ENCODE measurements at places on chromosomes 2 and 18. TPM values are rescaled to one million over a fixed set of nuclear protein-coding genes. Genes with fewer than 3 reads are reported as not detected.

Gene IGFBP5
- 117 TPM for total RNA-seq

Gene SLC11A1
- total RNA-seq = not detected

Gene PSMA8
- not detected for total RNA-seq

Gene PLB1
- total RNA-seq = 0.11 TPM

Gene FLACC1
- 2.3 TPM for total RNA-seq

Gene RGPD8
- 16.8 TPM for total RNA-seq

Gene CYP26B1
- total RNA-seq = 0.32 TPM

Gene PNO1
- total RNA-seq = 12.6 TPM

Gene CAPN14
- total RNA-seq = not detected

Gene TTR
- not detected for total RNA-seq

Gene OTOS
- total RNA-seq = not detected

DNA sequence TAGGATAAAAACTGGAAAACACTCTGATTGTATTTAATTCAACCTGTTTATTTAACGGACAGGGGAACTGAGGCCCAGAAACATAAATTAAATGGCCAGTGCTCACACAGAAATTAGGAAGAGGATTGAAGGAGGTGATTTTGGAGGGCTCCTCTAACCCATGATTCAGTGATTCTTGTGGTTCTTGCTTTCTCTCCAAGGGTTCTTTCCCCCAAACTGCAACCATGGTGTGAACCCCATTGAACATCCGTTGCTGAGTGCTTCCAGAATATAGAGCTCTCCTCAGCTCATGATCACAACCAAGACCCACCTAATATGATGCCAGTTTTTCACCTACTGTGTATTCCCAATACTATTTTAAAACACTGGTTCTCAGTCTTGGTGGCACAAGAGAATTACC, 41.4 kb downstream of the BMP10 start:
- DNase-seq = no peak

- DNase-seq = no peak
Measured at GRCh38 chr2:67412424-67412823, 15.3 kb downstream of the ETAA1 start.

- DNase-seq = no peak
Measured at GRCh38 chr2:46966576-46966975, 51.0 kb upstream of the MCFD2 start.

DNA sequence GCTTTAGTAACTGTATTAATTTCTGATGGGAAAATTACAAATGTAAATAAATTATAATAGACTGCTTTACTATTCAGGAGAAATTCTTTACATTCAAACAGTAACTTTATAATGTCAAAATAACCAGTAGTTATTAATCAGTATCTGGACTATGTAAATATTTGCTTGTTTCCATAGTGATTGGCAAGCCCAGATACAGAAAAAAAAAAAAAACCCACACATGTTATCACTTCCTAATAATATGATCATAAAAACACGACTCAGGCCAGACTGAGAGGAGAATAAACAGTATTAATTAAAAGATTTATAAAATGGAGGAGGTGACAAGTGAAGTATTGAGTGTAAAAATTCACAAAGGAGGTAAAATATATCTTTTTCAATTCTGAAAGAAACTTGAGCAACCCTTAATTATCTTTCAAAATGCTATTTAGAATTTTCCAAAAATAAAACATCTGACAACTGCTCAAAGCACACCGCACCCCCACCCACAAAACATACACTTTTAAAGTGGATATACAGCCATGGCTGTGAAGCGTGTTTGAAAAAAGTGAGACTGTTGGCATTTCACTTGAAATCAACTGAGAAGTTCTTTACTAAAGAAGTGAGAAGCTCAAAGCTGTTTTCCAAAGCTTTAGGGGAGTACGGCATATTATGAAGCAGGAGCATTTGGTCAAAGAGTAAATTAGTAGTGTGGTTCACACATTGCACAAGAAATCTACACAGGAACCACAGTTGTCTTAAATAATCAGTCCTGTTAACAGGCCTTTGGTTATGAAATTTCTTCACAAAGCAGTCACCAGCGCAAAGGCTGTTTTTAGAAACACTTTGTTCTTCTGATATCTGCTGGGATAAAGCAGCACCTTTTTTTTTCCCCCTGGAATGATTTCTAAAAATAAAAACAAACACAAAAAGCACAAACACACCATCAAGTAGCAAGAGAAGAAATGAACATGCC, 475.8 kb downstream of the TXNL1 start:
- DNase-seq = peak; percentile 12

GRCh38 chr18:70175216-70175615, 30.3 kb downstream of the RTTN start:
- DNase-seq = no peak

DNA sequence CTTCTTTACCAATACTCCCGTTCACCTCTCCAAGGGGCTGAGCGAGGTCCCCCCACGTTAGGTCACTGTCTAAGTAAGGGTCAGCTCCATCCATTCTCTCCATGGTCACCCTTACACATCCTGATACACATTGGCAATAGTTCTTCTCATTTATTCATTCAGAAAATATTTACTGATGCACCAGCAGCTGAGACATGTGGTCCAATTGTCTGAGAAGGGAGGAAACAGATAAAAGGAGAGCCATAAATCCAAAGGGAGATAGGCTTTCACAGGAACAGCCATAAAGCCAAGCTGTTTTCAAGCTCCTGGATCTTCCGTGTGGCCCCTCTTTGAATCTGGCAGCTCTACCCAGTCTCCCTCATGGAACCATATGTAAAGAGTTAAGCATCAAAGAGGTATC, 121.2 kb downstream of the TXNL1 start:
- peak; percentile 51 for DNase-seq

DNA sequence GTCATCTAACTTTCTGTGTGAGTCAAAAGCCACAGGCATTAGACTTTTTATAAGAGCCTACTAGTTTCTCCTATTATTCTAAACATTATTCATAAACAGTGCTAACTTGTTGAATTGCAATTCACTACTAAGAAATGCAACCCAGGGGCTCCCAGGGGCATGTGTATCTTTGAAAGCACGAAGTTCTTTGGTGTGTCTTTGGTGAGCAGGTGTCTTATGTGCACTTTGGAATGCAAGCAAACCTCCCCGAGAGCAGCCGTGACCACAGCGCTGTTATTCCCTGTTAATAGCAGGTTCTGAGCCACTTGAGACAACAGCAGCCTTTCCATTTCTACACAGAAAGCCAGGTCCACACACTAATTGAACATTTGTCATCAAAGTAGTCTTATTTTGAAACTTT, 123.5 kb downstream of the PRKRA start:
- DNase-seq = no peak

- DNase-seq = no peak
Measured at GRCh38 chr2:109481599-109481998, 132.2 kb downstream of the SEPTIN10 start.

DNA sequence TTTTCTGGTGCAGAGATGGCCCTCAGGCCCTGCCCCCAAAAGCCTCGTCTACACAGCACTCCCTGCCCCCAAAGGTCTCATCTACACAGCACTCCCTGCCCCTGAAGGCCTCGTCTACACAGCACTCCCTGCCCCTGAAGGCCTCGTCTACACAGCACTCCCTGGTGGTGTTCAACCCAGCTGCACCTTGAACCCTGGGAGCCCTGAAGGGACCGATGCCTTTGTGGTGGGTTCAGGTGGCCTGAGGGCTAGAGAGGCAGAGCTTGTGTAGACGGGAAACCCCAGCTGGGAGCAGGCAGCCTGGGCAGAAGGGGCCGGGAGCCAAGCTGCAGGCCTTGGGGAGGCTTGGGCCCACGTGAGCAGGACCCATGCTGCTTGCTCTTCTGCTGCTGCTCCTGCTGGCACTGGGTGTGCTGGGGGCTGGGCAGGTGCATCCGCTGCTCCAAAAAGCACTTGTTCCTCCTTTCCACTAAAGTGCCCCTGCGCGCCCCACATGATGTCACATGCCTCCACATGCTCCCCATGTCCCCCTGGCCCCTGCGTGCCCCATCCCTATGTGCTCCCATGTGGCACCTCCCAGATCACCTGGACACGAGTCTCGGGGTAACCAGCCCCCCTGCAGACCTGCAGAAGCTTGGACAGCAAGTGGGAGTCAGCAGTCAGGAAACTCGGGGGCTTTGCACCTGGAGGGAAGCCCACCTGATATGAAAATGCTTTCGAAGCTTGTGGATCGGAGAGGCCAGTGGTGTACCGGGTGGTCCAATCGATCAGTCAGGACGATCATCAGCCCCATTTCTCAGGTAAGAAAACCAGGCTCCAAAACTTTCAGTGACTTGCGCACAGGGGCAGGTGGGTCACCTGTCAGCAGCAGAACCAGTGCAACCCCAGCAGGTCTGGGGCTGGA, 94.9 kb upstream of the CTDP1 start:
- no peak for DNase-seq

- DNase-seq = no peak
Measured at GRCh38 chr2:23695890-23696751, 230.8 kb downstream of the ATAD2B start.

DNA sequence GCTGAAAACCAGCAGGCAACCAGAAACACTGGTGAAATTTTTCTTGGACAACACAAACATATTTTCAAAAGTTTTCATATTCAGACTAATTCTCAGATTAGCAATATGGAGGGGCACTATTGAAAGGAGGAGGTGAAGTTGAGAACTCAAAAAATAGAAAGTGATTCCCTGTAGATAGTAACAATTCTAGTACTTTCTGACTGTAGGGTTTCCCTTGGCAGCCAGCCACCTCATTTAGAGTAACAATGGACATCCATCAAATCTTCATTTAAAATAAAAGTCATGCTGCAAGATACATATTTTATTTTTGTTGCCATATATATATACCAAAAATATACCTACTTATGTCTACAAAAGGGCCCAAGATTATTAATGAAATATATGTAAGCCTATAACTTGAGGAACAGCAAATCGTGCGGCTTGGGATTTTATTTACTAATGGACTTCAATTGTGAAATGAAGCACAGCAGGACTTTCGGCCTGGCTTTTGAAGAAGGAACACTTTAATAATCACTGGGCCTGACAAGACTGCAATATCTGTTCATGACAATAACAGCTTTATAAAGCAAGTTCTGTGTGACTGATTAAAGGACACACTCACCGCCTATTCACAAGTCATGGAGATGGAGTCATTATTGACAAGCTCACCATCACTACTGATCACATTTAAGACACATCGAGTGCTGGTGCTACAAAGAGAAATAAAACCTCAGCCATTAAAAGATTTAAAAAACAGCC, 6.8 kb upstream of the NR4A2 start:
- DNase-seq = no peak

DNA sequence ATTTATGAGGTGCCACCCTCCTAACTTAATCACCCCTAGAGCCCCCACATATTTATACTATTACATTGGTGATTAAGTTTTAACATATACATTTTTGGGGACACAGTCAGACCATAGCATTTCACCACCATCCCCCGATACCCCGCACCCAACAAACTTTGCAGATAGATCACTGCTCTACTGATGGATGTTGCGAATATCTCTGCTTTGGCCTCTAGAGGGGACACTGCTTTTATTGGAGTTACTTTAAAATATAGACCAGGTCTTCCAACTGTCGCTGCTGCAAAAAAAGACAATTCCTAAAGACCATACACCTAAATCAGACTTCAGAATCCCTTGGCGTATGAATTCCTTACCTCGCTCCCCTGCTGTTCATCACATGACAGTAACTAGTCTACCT, 115.8 kb upstream of the FSHR start:
- no peak for DNase-seq

DNA sequence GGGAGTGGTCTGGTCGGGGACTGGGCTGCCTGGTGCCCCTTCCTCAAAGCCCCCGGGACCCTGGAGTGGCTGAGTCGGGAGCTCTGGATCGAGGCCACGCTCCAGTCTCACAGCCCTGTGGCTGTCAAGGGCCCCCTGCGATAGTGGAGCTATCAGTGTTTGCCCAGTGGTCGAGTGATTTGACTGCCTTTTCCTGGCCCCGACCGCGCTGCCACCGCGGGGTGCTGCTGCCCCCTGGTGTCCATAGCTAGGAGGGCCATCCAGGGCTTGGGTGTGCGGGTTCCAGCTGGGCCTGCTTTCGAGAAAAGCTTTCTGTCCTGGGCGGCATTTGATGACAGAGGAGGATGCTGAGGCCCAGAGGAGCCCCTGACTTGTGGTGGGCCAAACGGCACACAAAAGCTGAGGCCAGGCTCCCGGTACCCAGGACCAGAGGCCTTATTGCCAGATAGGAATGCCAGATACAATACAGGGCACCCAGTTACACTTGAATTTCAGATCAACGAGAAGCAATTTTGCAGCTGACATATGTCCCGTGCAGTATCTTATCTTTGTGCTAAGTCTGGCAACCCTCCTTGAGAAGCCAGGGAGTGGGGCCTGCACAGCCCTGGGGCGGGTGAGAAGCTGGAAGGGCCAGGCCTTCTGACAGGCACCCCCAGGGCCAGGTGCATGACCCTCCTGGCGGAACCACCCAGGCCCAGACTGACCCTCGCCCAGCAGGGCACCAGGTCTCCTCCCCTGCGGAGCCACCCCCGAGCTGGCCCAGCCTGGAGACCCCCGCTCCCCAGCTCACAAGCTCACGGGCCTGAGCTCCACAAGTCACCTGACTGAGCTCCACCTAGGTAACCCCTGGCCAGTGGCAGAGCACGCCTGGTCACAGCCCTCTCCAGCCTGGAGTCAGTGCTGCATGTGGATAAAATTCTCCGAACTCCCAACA, 13.0 kb downstream of the ODC1 start:
- peak; percentile 81 for DNase-seq

- peak; percentile 44 for DNase-seq
Measured at GRCh38 chr2:152304836-152305235, 30.1 kb upstream of the FMNL2 start.

DNA sequence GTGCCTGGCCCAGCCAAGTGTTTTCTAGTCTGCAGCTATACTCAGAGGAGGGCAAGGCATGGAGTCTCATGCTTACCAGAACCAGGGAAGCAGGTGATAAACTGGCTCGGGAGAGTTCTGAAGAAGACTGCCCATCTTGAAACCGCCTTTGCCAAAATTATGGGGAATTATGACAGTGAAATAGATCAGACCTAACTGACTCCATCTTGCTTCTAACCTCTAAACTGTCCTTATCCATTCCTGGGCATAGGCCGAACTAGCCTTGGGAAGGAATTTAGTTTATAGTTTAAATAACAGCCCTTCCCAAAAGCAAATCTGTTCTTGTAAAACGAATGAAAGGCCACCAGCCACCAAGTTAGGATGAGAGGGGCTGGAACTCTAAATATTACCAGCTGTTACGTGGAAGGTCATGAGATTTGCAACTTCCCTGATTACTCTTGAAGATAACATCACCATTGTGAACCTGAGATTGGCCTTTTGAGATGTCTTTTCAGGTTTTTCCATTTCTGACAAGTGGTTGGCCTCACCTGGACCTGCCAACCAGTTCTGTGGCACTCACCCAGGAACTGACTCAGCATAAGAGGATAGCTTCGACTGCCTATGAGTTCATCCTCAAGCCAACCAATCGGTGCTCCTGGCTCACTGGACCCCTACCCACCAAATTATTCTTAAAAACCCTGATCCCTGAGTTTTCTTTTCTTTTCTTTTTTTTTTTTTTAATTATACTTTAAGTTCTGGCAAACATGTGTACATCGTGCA, 23.4 kb downstream of the CHCHD5 start:
- no peak for DNase-seq

- peak; percentile 47 for DNase-seq
Measured at GRCh38 chr18:7116792-7117389, 706 bp downstream of the LAMA1 start.
